Activated T-helper 1 cell treated with anti-CD3 and anti-CD28 coated beads, Interleukin-12 subunit alpha, Interleukin-12 subunit beta, Interleukin-2, Interleukin-4 antibody, amounts not matched to agents 30 ng/mL and 10 ng/mL and 1 ng/mL, durations not matched to agents 14 hours and 24 hours and 36 hours (primary cell): ENCODE measurements at places on chromosomes 11 and 22. TPM values are rescaled to one million over a fixed set of nuclear protein-coding genes. Genes with fewer than 3 reads are reported as not detected.

- peaks cover 44% of the 10 kb centered on the region for H3K36me3 ChIP-seq
- DNase-seq = no peak
- peaks cover 12% of the 10 kb centered on the region for H3K4me1 ChIP-seq
These were observed 15.5 kb upstream of the TFIP11 start for GRCh38 chr22:26527574-26528465.

GRCh38 chr22:44192098-44192815 is 11.5 kb downstream of the PARVG start:
- peaks cover 25% of the 10 kb centered on the region for H3K36me3 ChIP-seq
- DNase-seq = peak; percentile 29
- H3K27me3 ChIP-seq = no peaks in the 10 kb centered on the region
- H3K4me1 ChIP-seq = peaks cover 34% of the 10 kb centered on the region

- no peak overlapping the region for H3K4me3 ChIP-seq
- H3K4me1 ChIP-seq = no peaks in the 10 kb centered on the region
- no peak for DNase-seq
- H3K27me3 ChIP-seq = peaks cover 4% of the 10 kb centered on the region
- no peak overlapping the region for H3K27ac ChIP-seq
These were observed 19.3 kb downstream of the RFPL1 start for GRCh38 chr22:29457730-29458129.

DNA sequence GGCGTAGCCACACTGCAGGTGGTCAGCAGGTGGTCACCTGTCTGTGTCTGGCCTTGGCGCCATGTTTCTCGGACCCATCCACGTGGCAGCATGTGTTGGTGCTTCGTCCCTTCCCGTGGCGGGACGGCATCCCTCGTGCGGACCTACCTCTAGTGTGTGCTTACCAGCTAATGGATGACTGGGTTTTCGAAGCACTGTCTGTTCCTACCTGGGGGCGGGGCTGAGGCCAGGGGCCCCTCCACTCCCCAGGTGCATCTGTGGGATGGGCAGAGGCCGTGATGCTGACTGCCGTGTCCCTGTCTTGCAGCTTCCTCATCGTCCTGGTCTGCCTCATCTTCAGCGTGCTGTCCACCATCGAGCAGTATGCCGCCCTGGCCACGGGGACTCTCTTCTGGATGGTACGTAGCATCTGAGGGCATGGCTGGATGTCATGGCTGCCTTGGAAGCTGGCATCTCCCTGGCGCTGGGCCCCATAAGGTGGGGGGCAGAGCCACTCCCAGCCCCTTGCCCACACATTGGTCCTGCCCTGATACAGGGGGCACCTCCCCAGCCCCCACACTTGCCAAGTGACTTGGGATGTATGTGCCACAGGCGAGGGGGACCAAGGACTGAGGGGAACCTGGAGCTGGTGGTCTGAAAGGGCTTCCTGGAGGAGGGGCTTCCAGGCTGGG is 82.9 kb downstream of the KCNQ1 start:
- H3K4me3 ChIP-seq = no peak overlapping the region
- H3K27ac ChIP-seq = no peak overlapping the region
- H3K4me1 ChIP-seq = peaks cover 7% of the 10 kb centered on the region
- no peaks in the 10 kb centered on the region for H3K36me3 ChIP-seq
- DNase-seq = no peak
- no peaks in the 10 kb centered on the region for H3K27me3 ChIP-seq

GRCh38 chr11:70644343-70645060 is 246.2 kb downstream of the CTTN start:
- no peaks in the 10 kb centered on the region for H3K36me3 ChIP-seq
- H3K4me3 ChIP-seq = no peak overlapping the region
- H3K27me3 ChIP-seq = peaks cover 4% of the 10 kb centered on the region
- H3K4me1 ChIP-seq = no peaks in the 10 kb centered on the region

DNA sequence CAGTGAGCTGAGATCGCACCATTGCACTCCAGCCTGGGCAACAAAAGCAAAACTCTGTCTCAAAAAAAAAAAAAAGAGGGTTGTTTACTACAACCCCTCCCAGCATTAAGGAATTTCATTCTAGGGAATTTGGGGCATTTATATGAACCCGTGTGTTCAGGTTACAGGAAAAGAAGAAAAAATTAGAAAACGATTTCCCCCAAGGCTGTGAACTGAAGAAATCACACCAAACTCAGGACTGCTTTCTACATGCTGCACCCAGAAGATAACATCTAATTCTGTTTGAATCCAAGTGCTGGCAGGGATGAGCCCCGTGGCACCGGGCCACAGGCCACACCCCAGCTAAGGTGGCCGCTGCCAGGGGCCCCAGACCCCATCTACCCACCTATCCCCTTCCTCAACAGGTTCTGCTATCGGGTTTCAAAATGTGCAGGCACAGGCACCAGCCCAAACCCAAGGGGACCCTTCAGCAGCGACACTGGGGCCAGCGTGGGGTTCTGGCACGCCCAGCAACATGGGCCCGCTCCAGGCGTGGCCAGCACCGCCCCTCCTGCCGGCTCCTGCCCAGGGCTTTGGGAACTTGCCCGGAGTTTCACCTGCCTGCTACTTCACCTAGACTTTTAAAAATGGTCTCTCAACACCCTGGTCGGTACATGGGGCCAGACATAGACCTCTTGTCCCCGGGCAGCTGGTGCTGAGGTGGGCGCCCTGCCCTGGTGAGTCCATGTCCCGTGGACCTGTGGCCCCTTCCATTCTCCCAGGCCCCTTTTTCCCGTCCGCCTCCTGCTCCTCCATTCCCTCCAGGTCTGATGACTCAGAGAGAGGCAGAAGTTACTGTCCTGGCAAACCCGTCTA is 11.8 kb downstream of the CELSR1 start:
- peaks cover 4% of the 10 kb centered on the region for H3K27me3 ChIP-seq
- H3K4me3 ChIP-seq = no peak overlapping the region
- H3K27ac ChIP-seq = no peak overlapping the region
- H3K36me3 ChIP-seq = no peaks in the 10 kb centered on the region

GRCh38 chr11:128515826-128516778 is 71.3 kb downstream of the ETS1 start:
- no peaks in the 10 kb centered on the region for H3K27me3 ChIP-seq
- peaks cover 89% of the 10 kb centered on the region for H3K36me3 ChIP-seq
- H3K4me1 ChIP-seq = peaks cover 82% of the 10 kb centered on the region
- H3K4me3 ChIP-seq = peak overlapping the region; percentile 96
- peak overlapping the region; percentile 98 for H3K27ac ChIP-seq

DNA sequence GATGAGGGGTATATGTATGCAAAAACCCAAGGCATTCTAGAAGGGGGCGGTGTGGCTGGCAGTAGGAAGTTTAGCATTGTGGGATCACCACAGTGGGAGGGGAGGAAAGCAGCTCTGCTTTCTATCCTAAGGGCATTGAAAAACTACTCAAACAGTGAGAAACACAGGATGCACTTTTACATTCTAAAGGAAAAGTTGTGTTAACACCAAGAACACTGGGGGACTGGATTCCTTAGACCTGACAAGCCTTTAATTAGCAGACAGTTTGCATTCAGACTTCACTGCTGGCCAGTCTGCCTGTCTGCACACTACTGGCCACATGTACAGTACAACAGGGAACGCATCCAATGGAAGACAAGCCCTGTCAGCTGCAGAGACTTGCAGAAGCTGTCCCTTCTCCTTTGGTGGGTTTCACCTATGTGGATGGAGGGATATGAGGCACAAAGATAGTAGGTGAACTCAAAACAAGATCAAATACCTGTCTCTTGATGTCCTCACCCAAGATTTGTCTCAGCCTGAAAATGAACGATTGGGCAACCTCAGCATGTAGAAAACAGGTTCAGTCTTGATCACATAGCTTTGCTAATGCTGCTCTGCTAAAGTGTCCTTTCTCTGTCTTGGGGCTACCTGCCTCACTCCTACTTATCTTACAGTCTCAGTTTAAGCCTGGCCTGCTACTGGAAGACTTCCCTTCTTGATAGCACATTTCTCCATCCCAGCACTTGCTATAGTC is 64.8 kb downstream of the TENM4 start:
- no peak overlapping the region for H3K4me3 ChIP-seq
- H3K27me3 ChIP-seq = no peaks in the 10 kb centered on the region
- H3K36me3 ChIP-seq = no peaks in the 10 kb centered on the region
- DNase-seq = no peak
- H3K4me1 ChIP-seq = no peaks in the 10 kb centered on the region

DNA sequence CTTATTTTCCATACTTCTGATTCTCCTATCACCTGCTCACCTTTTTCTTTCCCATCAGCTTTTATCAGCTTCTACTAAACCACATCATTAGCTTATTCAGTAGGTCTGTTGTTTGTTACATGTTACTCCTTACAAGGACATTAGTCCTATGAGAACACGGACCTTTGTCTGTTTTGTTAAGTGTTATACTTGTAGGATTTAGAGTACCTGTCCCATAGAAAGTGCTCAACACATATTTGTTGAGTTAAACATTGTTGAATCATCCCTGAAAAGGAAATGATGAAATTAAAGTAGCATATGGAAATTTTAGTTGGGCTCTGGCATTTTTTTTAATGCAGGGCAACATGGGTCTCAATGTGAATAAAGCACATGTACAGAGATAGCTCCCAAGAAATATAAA is 222.1 kb upstream of the CARD18 start:
- no peaks in the 10 kb centered on the region for H3K36me3 ChIP-seq
- H3K4me3 ChIP-seq = no peak overlapping the region
- no peak overlapping the region for H3K27ac ChIP-seq
- peaks cover 2% of the 10 kb centered on the region for H3K27me3 ChIP-seq
- no peaks in the 10 kb centered on the region for H3K4me1 ChIP-seq
- DNase-seq = no peak

- H3K36me3 ChIP-seq = no peaks in the 10 kb centered on the region
- no peaks in the 10 kb centered on the region for H3K27me3 ChIP-seq
- H3K4me3 ChIP-seq = no peak overlapping the region
- no peaks in the 10 kb centered on the region for H3K4me1 ChIP-seq
These were observed 1421.2 kb upstream of the TENM4 start for GRCh38 chr11:80862011-80862410.

DNA sequence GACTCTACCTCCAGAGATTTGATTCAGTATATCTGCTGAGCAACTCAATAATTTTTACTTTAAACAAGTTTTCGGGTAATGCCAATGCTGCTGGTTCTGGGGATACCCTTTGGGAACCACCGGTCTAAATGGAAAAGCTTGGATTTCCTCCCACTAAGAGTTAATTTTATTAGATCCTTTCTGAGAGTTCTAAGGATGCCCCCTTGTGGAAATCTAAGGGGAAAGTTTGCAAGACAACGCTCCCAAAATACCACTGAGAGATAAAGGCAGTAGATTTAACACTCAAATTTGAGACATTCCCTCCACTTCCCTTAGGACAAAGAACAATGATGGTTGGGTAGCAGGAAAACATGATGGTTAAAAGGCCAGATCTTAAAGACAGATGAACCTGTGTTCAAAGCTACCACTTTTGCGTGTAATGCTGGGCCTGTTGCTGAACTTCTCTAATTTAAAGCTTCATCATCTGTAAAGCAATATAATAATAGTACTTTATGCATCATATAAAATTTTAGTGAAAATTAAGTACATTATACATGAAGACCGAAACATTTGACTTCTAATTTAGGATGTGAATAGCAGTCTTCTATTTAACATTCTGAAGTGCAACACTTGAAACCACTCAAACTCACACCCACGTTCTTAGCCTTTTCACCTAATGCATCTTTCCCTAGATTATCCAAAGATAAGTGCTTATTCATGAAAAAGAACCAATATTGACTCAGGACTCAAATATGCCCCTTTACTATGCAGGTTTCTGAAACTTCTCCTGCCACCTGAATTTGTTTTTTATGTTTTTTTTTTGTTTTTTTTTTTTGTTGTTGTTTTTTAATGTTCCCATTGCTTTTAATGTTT is 110.1 kb upstream of the LUZP2 start:
- H3K36me3 ChIP-seq = no peaks in the 10 kb centered on the region
- DNase-seq = no peak
- H3K4me3 ChIP-seq = no peak overlapping the region
- no peaks in the 10 kb centered on the region for H3K27me3 ChIP-seq
- no peaks in the 10 kb centered on the region for H3K4me1 ChIP-seq

- H3K36me3 ChIP-seq = no peaks in the 10 kb centered on the region
- H3K27me3 ChIP-seq = peaks cover 23% of the 10 kb centered on the region
- H3K4me3 ChIP-seq = no peak overlapping the region
- H3K27ac ChIP-seq = no peak overlapping the region
These were observed 157.7 kb downstream of the C11orf91 start for GRCh38 chr11:33542921-33543320.

DNA sequence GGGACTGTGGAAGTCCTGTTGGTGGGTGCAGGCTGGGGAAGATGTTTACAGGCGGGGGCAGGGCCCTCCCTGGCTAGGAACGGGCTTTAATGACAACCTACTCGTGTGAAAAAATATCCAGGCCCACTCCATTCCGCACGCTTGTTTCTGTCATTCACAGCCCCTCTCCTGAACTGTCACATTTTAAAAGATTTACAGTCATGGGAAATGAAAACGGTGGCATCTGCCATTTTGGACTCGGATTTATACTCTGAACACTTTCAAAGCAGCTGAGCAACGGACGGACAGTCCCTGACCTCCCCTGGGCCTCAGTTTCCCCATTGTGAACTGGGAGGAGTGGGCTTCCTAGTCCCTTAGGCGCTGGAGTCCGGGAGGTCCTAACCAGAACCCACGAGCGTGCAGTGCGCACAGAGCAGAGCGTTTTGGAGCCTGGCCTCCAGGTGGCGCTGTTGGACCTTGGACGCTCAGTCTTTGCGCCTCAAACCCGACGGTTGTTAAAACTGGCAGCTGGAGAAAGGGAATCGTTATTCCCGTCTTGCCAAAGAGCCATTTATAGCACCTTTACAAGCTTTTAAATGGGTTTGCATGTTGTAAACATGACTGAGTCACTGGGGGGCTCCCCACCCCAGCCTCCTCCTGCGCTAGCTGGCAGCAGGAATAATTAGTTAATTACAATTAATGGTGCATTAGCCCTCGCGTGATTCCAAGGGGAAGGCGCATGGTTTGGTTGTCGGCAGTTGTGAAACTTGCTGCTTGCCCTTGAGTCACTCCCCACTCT is 75.3 kb downstream of the FBLN1 start:
- no peak overlapping the region for H3K27ac ChIP-seq
- no peak overlapping the region for H3K4me3 ChIP-seq
- H3K36me3 ChIP-seq = no peaks in the 10 kb centered on the region

CABP7 gene
- total RNA-seq = not detected in 2 replicates

FGF3 gene
- total RNA-seq = not detected in 2 replicates

TMEM109 gene
- 138 and 143 TPM in 2 replicates for total RNA-seq

SNX32 gene
- 1.6 and 1.9 TPM in 2 replicates for total RNA-seq

LARGE2 gene
- total RNA-seq = not detected in 2 replicates

CASTOR1 gene
- 5.6 and 8.8 TPM in 2 replicates for total RNA-seq

CASP12 gene
- not detected in 2 replicates for total RNA-seq

DSCAML1 gene
- total RNA-seq = not detected in 2 replicates

CCDC15 gene
- total RNA-seq = 3.1 and 3.4 TPM in 2 replicates

ARFGAP3 gene
- 38.0 and 42.3 TPM in 2 replicates for total RNA-seq

APOA4 gene
- total RNA-seq = not detected in 2 replicates
